Omental fat pad (tissue), 4 donors: ENCODE measurements at places on chromosomes 7 and 10.
A peak's percentile ranks its signal among the peaks of the same experiment; 100 is the strongest.

DNA sequence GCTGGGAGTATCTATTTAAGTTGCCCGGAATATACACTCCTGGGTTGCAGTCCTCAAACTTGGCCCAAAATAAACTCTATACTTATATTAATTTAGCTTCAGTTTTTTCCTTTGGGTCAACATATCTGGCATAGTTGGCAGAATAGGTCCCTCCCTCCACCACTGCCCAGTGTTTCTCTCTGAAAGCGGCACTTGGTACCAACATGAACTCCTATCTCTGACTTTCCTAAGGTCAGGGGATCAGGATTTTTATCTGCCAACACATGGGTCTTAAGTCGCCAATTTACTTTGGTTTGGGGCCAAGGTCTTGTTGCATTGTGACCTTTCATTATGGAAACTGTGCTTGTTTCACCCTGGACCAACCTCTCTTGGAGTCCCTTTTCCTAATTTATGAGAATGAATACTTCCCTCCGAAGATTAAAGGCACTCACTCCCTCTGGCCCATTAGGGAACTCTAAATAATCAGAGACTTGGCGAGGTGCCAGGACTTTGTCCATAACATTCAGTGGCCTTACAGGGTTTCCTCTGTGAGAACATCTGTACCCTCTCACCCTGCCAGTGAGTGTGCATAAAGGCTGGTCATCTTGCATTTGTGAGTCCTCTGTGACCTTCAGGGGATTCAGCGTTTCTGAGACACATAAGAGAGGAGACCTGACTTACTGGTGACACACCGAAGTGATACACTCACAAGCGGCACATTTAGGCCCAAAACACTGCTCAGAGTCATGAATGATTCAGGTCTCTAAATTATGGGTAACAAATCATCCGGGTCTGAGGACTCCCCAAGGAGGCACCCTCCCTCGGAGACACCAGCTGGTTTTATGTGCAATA is 19.7 kb upstream of the FKBP9 start:
- DNase-seq, result peak; percentile 74

GRCh38 chr10:89644691-89644966 is 413 bp downstream of the PANK1 start:
- no peak for DNase-seq

DNA sequence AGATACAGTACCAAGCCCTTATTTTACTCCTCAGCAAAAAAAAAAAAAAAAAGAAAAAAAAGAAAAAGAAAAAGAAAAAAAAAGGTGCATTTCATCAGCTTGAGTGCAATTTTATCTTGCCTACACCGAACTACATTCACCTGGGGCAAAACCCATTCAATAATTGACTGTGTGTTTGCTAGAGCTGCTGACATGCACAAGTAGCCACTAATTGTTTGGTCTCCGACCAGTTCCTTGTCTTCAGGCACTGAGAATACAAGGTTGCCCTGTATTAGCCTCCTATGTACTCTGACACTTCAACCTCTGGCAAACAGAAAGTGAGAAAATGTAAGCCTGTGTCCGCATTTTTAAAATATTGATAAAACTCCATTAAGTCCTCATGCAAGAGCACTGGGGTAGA is 1579.4 kb upstream of the LRRTM3 start:
- DNase-seq, result no peak

DNA sequence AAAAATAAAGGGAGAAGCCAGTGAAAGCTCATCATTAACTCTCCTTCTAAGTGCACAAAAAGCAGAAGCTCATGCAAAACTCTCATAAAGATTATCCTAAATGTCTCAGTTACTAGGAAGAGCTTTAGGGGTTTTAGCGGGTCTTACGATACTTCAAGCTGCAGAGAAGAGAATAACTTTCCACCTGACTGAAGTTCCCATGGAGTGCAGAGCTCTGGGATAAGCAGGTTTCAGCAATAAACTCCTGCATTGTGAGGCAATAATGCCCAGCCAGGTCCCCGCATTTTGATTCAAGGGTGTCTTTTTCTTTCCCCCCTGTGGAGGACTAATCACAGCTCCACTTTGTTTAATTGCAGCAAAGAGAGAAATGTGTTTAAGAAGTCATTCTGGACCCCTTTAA is 241.9 kb upstream of the SP8 start:
- DNase-seq, result no peak

GRCh38 chr7:87498893-87499292 is 23.4 kb upstream of the ABCB4 start:
- no peak for DNase-seq

- DNase-seq, result no peak
Measured at GRCh38 chr7:47940088-47941013, 7.9 kb downstream of the PKD1L1 start.

DNA sequence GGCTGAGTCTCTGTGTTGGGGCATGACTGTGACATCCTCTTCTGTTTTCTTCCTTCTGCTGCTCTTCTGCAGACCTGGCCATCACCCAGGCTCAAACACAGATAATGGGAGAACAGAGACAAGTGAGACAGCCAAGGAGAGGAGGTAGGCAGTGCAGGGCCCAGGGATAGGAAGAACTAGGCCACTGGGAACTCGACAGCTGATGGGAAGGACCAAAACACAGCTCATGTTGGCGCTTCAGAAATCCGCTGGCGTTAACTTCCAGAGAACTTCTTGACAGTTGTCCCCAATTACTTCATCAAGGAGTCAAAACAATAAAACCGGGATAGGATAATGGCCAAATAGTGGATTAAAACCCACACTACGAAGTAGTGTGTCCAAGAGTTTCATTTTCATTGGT is 97.0 kb upstream of the PALS2 start:
- DNase-seq, result no peak

DNA sequence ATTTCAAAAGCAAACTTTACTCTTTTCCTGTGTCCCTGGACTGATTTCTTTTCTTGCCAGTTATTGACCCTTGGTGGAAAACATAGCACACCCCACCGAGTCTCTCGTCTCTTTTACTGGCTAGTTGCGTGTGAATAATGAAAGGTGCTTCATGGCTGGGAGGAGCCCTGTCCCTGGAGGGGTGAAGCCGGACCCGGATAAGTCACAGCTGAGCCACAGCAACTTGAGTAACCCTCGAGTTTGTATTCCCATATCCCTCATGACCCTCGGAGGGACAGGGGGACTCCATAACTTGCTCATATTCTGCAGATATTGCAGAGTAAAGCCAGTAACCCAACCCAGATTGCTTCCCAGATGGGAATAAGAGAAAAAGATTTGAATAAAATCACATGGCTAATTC is 147.5 kb upstream of the FRMD4A start:
- DNase-seq, result no peak
